PC-3 (cell line): ENCODE measurements at places on chromosomes 3 and 15. TPM values are rescaled to one million over a fixed set of nuclear protein-coding genes. Genes with fewer than 3 reads are reported as not detected.
A peak's percentile ranks its signal among the peaks of the same experiment; 100 is the strongest.

MCTP2 gene
- 6.2 and 9.8 TPM in 2 replicates for total RNA-seq

SGO1 gene
- total RNA-seq, result 12.6 and 13.6 TPM in 2 replicates

CFAP92 gene
- 0.33 TPM in 1 of 2 replicates, not detected in the other for total RNA-seq

SEMA6D gene
- total RNA-seq, result 0.52 and 0.91 TPM in 2 replicates

RBMS3 gene
- 5.4 and 13.5 TPM in 2 replicates for total RNA-seq

CFAP91 gene
- 0.17 and 1.1 TPM in 2 replicates for total RNA-seq

DNA sequence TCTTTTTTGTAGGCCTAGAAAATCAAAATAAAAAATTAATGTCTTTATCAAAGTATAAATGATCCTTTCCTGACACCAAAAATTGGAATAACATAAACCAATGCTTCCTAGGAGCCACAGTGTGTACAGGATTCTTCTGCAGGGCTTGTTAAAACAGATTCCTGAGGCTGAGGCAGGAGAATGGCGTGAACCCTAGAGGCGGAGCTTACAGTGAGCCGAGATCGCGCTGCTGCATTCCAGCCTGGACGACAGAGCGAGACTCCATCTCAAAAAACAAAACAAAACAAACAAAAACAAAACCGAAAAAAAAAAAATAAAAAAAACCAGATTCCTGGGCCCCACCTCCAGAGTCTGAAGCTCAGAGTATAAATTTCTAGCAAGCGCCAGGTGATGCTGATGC is 78.0 kb downstream of the PEX5L start:
- H3K4me3 ChIP-seq, result no peak overlapping the region
- H3K36me3 ChIP-seq, result no peaks in the 10 kb centered on the region
- H3K4me1 ChIP-seq, result peaks cover 11% of the 10 kb centered on the region; the same call in 1 of the 2 replicates
- H3K27ac ChIP-seq, result no peak overlapping the region
- no peak for DNase-seq

DNA sequence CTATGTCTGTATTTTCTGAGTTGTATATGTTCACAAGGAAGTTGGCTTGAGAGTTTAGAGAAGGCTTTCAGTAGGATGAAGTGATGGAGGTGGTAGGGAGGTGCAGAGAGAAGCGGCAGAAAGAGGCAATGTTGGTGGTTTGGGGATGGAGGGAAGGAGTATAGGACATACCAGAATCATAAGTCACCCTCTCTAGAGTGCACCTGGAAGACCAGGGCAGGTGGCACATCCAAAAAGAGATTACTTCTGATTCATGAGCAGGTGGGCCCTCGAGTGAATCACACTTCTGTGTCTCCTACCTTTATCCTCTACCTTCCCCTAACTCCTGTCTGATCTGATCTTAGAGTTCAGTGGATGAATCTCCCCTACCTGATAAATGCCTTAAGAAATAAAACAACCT is 41.8 kb upstream of the MRPL3 start:
- peaks cover 22% of the 10 kb centered on the region for H3K4me1 ChIP-seq
- peak; percentile 53 for DNase-seq
- H3K36me3 ChIP-seq, result no peaks in the 10 kb centered on the region
- no peaks in the 10 kb centered on the region for H3K27me3 ChIP-seq
- 0 out of 2 replicates have a peak overlapping the region, but pooled peaks have one; percentile 9 for H3K4me3 ChIP-seq
- H3K27ac ChIP-seq, result peak overlapping the region; percentile 63

DNA sequence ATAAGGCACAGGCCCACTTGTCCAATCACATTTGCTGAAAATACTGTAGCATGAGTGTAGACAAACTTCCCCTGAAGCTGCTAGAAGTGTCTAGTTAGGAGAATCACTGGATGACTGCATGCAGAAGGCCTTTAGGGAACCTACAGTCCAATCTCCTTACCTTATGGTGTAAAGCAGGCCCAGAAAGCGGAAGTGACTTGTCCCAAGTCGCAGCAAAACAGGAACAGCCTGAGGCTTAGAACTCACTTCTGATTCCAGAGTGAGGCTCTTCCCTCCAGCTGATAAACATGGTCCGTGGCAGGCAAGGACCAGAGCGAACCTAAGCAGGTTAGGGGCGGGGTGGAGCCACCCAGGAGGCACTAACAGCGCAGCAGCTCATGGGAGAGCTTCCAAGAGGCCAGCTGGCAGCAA is 2.5 kb downstream of the GRAMD2A start:
- no peaks in the 10 kb centered on the region for H3K4me1 ChIP-seq
- no peak overlapping the region for H3K27ac ChIP-seq
- peaks cover 22% of the 10 kb centered on the region for H3K36me3 ChIP-seq
- no peak overlapping the region for H3K4me3 ChIP-seq

DNA sequence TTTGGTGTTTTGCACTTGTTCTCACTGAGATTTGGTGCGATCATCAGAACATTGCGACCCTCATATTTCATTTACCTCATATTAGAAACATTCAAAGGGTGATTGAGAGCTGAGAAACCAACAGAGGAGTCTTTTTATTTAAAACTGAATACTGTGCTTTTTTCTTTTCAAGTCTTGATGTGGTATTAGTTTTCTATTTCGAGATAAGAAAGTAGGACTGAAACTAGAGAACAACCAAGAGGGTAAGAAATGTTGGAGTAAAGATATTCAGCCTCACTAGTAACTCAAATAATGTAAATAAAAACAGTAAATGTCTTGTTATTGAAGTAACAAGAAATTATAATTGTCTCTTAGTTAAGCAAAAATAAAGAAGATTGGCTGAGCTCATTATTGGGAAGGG is 26.5 kb downstream of the EFHB start:
- H3K4me3 ChIP-seq, result no peak overlapping the region
- no peak overlapping the region for H3K27ac ChIP-seq
- H3K36me3 ChIP-seq, result no peaks in the 10 kb centered on the region
- DNase-seq, result no peak
- no peaks in the 10 kb centered on the region for H3K27me3 ChIP-seq
- no peaks in the 10 kb centered on the region for H3K4me1 ChIP-seq

GRCh38 chr3:161388855-161389254 is 17.5 kb upstream of the SPTSSB start:
- peak overlapping the region; percentile 51 for H3K27ac ChIP-seq
- H3K4me1 ChIP-seq, result peaks cover 12% of the 10 kb centered on the region
- no peak overlapping the region for H3K4me3 ChIP-seq
- no peaks in the 10 kb centered on the region for H3K27me3 ChIP-seq
- DNase-seq, result peak; percentile 60
- no peaks in the 10 kb centered on the region for H3K36me3 ChIP-seq

- no peaks in the 10 kb centered on the region for H3K36me3 ChIP-seq
- H3K4me3 ChIP-seq, result no peak overlapping the region
- H3K27ac ChIP-seq, result no peak overlapping the region
Measured at GRCh38 chr3:40620151-40620550, 95.4 kb downstream of the ZNF621 start.

- no peak for DNase-seq
- no peaks in the 10 kb centered on the region for H3K27me3 ChIP-seq
- no peak overlapping the region for H3K4me3 ChIP-seq
- H3K27ac ChIP-seq, result no peak overlapping the region
- H3K4me1 ChIP-seq, result peaks cover 14% of the 10 kb centered on the region
Measured at GRCh38 chr3:29520764-29521163, 239.9 kb downstream of the RBMS3 start.

DNA sequence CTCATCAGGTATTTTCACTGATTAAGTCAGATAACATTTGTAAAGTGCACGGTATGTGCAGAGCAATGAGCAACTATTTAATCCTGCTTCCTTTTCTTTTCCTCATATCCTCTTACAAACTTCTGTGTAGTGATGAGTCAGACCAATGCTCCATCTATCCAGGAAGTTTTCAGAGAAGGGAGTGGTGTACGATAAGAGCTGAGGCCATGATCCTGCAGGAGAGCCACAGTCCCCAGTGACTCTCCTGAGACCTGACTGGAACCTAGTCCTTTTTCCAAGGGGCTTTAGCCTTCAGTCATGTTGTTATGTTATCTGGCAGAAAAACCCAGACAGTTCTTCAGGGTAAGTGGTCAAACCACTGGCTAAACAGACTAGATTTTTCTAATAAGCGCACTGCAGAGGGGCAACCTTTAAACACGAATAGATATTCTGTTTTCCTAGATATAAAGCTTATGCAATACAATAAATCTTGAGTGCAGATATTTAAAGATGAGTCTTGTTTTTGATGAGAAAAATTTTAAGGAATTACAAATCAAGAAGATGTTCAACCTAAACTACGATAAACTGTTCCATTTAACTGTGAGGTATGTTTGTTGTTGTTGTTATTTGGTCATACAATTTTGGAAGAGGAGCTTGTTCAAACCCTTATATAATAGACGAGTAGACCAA is 110.5 kb upstream of the RAP2B start:
- no peaks in the 10 kb centered on the region for H3K36me3 ChIP-seq
- peak overlapping the region; percentile 56 for H3K4me3 ChIP-seq
- H3K27me3 ChIP-seq, result no peaks in the 10 kb centered on the region
- peaks cover 25% of the 10 kb centered on the region for H3K4me1 ChIP-seq
- H3K27ac ChIP-seq, result peak overlapping the region; percentile 96

DNA sequence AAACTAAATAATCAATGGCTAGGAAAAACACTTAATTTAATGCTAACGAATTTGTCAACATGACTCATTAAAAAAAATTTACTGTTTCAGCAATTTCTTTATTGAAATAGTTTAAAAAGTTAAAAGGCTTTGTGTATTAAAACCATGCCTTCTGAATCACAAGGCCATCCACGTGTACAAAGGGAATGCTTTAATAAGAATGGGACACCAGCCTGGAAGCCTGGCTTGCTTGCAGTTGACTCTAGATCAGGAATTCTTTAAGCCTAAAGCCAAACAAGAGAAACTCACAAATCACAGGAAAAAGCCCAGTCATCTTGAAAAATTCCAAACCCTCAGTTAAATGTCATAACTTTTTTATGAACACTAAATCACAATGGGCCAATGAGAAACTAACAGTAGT is 137.6 kb downstream of the PEAK1 start:
- peak; percentile 20 for DNase-seq
- no peaks in the 10 kb centered on the region for H3K4me1 ChIP-seq
- H3K4me3 ChIP-seq, result no peak overlapping the region

DNA sequence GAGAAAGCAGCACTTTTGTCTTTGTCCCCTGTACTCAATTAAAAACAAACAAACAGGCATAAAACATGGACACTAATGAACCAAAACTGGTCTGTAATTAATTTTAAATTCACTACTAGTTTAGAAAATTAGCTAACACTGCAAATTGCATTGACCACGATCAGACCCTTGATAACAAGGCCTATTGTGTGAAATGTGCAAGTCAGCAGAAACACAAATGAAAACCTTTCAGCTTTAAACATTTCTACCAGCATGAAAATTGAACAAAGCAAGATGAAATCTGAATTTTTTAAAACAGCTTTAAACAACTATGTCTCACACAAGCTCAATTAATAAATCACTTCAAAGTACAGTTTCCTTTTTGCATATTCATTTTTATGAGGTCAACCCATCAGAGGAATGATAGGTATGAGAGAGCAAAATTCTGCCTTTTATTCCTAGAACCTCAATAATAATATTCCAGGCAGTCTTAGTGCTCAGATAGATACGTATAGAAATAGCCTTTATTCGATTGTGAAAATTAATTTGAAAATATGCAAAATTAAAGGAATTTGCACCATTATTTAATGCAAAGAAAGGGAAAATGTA is 27.0 kb upstream of the CHMP2B start:
- H3K36me3 ChIP-seq, result peaks cover 5% of the 10 kb centered on the region; the same call in 1 of the 2 replicates
- H3K27me3 ChIP-seq, result no peaks in the 10 kb centered on the region
- DNase-seq, result no peak
- H3K4me3 ChIP-seq, result no peak overlapping the region

DNA sequence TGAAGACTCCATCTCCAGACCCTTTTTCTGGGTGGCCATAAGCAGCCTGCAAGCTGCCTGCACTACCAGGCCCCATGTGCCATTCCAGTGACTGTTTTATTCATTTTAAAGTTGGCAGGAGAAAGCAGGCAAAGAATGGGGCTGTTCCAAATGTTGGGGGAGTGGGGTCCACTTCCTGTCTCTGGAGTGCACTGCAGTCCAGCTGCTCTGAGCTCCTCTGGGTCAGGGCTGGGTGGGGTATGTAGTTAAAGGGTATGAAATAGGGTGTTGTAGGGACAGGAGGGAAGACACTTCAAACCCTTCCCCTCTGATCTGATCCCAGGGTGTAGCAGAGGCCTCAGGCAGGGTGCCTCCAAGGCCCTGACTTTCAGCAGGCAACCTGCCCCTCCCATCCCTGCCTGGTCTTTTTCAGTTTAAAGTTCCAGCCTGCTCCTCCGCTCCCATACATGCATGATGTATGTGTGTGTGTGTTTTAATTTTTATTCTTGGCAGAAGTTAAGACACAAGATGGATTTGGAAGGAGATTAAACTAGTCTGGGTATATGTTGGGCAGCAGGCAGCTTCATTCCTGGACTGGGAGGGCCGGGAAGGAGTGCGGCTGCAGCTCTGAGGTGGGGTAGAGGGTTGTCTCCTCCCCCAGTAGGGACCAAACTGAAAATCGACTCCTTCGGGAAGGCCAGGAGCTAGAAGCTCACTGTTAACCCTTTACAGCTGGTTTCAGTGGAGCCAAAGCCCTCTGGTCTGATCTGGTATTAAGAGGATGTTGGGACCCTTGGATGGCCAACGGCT is 17.3 kb downstream of the BOC start:
- no peak overlapping the region for H3K27ac ChIP-seq
- no peak for DNase-seq
- H3K27me3 ChIP-seq, result no peaks in the 10 kb centered on the region
- H3K4me1 ChIP-seq, result peaks cover 26% of the 10 kb centered on the region

DNA sequence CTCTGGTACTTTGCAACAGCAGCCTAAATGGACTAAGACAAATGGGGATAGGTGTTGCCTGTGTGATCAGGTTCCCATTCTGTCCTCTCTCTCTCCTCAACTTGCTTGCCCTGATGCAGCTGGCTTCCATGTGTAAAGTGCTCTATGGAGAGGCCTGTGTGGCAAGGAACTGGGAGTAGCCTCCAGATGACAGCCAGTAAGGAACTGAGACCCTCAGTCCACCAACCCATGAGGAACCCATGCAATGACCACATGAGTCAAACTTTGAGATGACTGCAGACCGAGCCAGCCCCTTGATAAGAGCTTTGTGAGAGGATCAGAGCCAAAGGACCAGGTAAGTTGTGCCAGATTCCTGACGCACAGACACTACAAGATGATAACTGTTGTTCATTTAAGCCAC is 74.6 kb upstream of the ADPGK start:
- no peak overlapping the region for H3K27ac ChIP-seq
- no peaks in the 10 kb centered on the region for H3K4me1 ChIP-seq
- H3K4me3 ChIP-seq, result no peak overlapping the region
- DNase-seq, result no peak
- H3K36me3 ChIP-seq, result no peaks in the 10 kb centered on the region
- peaks cover 25% of the 10 kb centered on the region for H3K27me3 ChIP-seq
